Stimulated activated CD4-positive, alpha-beta T cell treated with anti-CD3 and anti-CD28 coated beads, Interleukin-2, amount 100 ng/mL, for 48 hours (primary cell): ENCODE measurements at places on chromosomes 3 and 15.

GRCh38 chr3:78861156-78861555 lies 906.6 kb downstream of the ROBO1 start:
- no peak for DNase-seq

- DNase-seq: no peak
Observed at GRCh38 chr15:72361176-72361575, 14.6 kb downstream of the HEXA start.

DNA sequence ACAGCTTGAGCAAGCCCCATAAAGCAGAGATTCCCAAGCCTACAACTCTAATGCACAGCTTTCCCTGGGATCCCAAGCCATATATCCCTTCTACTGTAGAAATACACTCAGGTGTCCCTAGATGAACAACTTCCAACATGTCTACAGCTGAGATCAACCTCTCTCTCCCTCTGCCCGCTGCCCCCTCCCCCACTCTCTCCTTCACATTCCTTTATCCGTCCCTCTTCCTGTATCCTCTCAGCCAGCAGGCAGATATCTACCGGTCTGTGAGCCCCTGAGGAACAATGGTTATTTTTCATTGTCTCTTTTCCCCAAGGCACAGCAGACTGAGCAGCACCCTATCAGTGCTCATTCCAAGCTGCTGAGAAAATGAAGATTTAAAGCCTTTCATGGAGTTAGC lies 138.6 kb downstream of the SUCLG2 start:
- DNase-seq: no peak

GRCh38 chr3:119240101-119240590 lies 532 bp downstream of the B4GALT4 start:
- no peak for DNase-seq

DNA sequence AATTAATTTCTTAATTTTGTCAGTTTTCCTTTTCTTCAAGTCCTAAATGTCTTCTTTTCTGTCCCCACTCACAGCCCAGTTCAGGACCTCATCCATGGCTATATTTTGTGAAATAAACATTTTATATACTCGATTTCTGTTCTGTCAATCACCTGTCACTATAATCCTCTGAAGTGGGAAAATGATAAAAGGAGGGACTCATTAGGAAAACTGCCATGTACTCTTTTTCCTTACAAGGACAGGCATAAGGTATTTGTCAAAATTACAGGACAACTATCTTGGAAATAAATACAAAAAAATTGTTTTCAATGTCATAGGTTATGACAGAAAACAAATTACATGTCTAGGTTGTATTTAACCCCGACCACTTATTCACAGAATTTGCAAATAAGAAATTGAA lies 240.1 kb upstream of the CBLB start:
- no peak for DNase-seq

GRCh38 chr3:82940124-82940523 lies 1178.7 kb upstream of the GBE1 start:
- DNase-seq: no peak

- no peak for DNase-seq
Observed at GRCh38 chr3:182971637-182972036, 8.7 kb downstream of the DCUN1D1 start.

DNA sequence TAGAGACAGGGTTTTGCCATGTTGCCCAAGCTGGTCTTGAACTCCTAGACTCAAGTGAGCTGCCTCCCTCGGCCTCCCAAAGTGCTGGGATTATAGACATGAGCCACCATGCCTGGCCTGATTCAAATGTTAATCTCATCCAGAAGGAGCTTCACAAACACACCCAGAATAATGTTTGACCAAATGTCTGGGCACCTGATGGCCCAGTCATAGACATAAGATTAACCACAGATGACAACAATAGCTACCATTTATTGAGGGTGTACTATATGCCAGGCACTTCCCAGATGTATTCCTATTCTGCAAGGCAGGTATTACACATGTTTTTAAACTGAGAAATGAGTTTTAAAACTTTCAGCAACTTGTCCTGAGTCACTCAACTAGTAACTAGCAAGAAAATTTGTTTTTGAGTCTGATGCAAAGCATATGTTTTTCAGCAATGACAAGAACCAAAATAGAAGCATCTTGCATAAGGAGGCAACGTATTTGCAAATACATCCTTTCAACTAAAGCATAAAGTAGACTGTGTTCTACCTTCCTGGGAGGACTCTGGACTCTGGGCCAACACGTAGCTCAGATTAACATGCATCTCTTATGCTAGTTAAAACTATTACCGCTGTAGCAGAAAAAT lies 8.1 kb upstream of the SPG21 start:
- no peak for DNase-seq

DNA sequence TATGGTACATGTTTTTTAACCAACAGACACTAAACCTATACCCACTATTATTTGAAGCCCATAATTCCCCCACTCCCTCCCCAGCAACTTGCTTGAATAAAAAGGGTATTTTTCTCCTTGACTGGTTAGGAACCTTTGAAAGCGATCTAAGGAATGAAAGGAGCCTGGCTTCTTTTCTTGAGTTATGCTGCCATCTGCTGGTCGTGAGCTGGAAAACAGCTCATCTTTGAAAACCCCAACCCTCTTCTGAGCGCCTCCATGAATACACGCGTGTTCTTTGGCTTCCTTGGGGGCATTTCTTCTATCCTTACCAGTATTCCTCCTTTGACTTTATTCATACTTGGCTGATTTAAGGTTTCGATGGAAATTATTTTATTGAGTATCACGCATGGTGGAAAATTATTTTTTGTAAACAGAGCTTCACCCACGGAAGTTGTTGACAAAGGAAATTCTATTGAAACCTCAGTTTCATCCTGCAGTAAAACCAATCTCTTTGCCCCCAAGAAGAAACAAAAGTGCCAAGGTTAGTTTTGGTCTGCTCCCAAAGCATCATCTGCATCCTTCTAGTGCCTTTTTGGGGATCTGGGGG lies 171.6 kb downstream of the SV2B start:
- peak; percentile 54 for DNase-seq

DNA sequence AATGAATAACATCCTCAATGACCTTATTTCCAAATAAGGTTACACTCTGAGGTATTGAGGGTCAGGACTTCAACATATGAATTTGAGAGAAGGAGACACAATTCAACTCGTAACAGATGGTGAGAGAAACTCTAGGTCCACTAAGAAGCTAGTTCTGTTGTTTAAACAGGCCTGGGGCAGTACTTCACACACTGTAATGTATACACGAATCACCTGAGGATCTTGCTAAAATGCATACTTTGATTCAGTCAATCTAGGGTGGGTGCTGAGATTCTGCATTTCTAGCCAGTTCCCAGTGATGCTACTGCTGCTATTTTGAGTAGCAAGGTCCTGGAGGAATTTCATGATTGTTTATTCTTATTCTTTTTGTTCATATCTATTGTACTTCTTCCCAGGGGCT lies 186.8 kb downstream of the SATB1 start:
- no peak for DNase-seq

DNA sequence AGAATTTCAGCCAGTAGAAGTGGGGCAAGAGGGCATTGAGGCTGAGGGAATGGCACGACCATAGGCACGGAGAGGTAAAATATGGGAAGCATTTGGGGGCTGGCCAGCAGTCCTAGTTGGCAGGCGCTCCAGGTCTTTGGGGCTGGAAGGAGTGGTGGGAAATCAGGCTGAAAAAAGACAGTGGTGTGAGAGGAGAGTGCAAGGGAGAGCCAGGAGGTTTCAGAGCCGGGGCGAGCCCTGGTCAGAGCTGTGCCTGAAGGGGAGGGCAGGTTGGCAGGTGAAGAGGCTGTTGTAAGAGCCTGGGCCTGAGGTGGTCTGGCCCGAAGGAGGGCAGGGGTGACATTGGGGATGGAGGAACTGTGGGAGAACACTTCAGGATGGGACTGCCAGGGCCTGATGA lies 1.6 kb upstream of the IDH3A start:
- DNase-seq: no peak

- DNase-seq: no peak
Observed at GRCh38 chr3:55091381-55092225, 163.7 kb upstream of the LRTM1 start.

DNA sequence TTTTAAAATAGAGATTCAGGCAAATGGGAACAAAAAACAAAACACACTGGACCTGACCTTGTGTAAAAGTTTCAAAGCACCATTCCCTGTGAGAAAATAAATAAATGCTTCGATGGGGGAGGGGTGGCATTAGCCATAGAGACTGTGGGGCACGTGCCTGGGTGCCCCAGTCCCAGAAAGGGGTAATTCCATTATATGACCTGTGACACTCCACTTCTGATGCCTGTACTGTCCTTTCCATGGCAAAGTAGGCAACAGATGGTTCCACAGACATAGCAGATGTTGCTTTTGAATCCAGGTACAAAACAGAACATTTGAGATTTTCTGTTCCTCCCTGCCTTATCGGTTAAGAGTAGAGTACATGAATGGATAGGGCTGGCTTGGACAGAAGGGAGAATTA lies 3.9 kb downstream of the PHLDB2 start:
- DNase-seq: no peak

DNA sequence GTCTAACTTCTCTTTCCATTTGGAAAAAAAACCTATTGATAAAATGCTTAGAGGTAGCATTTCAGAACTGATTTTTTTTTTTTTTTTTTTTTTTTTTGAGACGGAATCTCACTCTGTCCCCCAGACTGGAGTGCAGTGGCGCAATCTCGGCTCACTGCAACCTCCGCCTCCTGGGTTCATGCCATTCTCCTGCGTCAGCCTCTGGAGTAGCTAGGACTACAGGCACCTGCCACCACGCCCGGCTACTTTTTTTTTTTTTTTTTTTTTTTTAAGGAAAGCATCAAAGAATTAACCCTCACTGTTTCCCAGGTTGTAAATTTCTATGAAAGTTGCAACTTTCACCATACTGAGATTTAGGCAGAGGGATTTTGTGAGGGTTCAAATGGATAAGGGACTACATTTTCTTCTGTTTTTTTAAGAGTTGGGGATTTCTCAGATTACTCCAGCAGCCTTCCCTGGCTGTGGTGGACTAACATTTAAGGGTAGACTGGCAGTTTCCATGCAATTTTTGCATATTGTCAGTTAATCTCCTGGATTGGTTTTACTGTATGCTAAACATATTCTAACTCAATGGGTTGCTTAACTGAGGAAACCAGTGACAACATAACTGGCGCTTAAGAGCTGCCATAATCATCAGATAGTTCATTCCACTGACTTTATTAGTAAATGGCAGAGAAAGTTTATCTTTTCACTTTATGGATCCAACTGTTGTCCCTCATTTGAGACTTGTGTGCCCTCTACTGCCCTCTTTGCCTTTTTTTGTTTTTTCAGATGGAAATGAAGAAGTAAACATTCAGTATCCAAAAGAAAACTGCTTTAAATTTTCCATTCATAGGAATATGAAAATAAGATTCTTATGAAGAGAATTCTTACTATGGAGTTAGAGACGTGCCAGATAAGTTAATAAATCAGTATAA lies 93.7 kb downstream of the NPTN start:
- DNase-seq: no peak

- no peak for DNase-seq
Observed at GRCh38 chr3:128348805-128349531, 117.7 kb downstream of the DNAJB8 start.

GRCh38 chr15:62874064-62874463 lies 168.5 kb upstream of the TPM1 start:
- DNase-seq: no peak

DNA sequence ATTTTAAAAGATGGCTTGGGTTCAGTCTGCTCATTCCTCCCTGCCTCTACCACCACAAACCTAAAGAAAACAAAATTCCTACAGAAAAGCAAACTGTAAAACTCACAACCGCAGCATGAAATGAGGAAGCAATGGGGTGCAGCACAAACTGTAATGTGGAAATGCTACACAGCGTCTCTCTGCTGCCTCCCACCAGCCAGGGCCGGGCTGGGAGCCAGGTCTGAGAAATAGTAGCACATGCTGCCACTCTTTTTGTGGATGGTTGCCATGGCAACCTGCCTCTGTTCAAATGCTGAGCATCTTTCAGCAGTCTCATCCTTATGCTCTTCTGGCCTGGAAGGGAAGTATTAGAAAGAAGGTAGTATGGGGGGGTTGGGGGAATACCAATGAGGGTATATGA lies 55.4 kb downstream of the EOMES start:
- no peak for DNase-seq

- no peak for DNase-seq
Observed at GRCh38 chr3:40997711-40998519, 201.4 kb upstream of the CTNNB1 start.

DNA sequence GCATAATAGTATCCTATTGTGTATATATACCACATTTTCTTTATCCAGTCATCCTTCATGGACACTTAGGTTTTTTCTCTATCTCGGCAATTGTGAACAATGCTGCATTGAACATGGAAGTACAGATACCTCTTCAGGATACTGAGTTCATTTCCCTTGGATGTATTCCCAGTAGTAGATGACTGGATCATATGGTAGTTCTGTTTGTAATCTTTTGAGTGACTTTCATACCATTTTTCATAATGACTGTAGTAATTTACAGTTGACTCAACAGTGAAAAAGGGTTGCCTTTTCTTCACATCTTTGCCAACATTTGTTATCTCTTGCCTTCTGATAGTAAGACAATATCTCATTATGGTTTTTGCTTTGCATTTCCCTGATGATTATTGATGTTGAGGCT lies 21.8 kb downstream of the MYH15 start:
- no peak for DNase-seq

DNA sequence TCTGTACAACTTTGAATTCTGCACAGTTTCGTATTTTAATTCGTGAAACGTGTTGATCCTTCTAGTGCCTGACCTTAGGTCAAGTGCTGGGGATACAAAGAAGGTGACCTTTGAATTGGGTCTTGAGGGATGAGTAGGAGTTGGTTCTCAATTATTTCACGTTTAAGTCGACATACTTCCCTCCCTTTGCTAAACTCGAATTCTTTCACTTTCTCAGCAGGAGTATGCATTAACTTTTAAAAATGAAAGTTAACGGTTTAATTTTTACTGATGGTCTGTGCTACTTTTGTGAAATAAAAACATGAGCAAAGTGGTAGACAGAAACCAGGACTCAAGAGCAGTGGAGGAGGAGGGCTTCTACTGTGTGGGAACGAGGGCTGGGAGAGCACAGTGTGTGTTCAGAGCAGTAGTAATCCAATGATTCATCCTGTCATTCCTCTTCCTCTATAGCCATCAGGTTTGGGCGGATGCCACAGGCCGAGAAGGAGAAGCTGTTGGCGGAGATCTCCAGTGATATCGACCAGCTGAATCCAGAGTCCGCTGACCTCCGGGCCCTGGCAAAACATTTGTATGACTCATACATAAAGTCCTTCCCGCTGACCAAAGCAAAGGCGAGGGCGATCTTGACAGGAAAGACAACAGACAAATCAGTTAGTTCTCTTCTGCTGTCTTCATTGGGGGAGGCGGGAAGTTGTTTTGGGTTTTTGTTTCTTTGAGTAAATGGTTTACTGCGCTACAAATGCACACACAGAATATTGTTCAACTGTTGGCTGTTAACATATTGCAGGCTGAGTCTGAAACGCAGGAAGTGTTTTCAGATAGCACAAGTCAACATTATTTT lies 78.6 kb upstream of the TSEN2 start:
- no peak for DNase-seq

- DNase-seq: no peak
Observed at GRCh38 chr3:44865272-44866035, 3.7 kb downstream of the TMEM42 start.
